ENCODE measurements at places on chromosomes 3 and 15.

DNA sequence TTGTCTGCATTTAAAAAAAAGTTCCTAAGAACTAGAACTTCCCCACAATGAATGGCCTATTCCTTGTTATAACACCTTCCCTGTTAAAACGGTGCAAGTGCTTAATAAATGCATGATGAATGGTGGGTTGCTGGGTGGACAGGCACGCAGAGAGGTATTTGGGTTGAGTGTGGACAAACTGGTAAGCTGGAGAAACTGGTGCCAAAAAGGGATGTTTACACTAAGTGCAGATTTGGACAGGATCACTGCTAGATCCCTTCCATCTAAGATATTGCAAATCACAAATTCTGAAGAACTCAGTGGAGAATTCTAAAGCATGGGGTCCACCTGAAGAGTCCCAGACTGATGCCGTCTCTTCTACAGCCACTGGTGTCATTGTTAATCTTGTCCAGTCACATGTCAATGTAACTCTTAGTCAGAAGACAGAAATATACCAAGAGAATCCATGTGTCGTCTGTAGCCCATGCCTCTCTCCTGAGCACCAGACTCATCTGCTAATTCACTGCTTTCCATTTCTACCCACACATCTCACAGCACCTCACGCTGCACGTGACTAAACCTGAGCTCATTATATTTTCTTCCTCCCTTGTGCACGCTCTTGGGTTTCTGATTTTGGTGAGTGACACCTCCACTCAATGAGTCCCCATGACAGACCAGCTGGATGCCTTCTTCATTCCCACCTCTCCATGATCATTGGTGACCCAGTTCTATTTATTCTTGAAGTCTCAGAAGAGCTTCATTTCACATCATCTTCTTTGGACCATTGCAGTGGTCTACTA lies 328.9 kb downstream of the THSD4 start:
- DNase-seq: no peak

DNA sequence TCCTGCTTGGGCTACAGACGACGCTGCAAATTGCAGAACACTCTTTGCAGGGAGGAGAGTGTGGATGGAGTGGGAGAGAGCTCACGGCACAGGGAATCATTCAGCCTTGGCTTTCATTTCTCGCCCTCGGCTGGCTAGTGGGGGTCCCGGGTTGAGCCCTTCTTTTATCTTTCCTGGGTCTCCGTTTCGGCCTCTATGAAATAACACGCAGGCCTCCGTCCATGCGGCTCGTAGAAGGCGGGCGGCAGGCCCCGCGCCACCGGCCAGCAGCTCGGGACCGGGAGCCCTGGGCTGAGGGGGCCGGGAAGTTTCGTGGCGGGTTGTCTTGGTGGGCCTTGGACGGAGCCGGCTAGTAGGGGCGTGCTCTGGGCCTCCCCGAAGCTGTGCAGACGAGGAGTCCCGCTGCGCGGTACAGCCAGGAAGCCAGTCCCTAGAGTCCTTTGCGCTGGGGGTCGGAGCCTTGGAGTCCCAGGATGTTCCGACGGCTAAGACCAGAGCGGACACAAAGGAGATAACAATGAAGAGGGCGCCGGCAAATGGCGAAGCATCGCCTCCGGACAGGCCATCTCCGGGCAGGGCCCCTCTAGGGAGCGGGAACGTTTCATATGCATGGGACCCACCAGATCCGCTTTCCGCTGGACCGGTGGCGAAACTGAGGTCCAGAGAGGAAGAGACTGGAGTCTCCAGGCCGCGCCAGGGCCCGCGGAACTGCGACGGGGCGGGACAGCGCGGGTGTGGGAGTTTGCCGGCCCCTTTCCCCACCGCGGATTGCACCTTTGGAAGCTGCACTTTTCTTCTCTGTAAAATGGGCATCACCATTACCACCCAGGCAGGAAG lies 4.3 kb downstream of the RNU6-1 start:
- no peak for DNase-seq

GRCh38 chr3:278300-279064 lies 81.9 kb downstream of the CHL1 start:
- no peak for DNase-seq

GRCh38 chr3:68893600-68894239 lies 38.6 kb downstream of the TAFA4 start:
- peak; percentile 2 for DNase-seq

GRCh38 chr3:16936676-16937230 lies 52.0 kb downstream of the PLCL2 start:
- no peak for DNase-seq

DNA sequence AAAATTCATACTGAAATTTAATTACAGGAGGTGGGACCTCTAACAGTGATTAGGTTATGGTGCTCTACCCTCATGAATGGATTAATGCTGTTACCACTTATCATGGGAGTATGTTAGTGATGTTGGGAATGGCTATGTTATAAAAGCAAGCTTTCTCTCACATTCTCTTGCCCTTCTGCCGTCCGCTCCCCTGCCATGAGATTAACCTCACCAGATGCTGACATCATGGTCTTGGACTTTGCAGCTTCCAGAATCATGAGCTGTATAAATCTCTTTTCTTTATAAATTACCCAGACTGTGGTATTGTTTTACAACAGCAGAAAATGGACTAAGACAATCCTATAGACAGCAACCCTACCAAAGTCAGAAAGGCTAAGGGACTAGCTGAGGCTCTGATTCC lies 884.8 kb downstream of the FHIT start:
- no peak for DNase-seq

- no peak for DNase-seq
These were observed 96.0 kb downstream of the MEGF11 start for GRCh38 chr15:66157507-66157906.

- no peak for DNase-seq
These were observed 64.8 kb upstream of the LPP start for GRCh38 chr3:188088948-188089685.

DNA sequence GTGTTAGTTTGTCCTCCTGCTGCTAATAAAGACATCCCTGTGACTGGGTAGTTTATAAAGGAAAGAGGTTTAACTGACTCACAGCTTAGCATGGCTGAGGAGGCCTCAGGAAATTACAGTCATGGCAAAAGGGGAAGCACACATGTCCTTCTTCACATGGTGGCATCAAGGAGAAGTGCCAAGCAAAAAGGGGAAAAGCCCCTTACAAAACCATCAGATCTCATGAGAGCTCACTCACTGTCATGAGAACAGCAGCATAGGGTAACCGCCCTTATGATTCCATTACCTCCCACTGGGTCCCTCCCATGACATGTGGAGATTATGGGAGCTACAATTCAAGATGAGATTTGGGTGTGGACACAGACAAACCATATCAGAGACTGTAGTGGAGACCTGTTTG lies 27.0 kb downstream of the TM2D3 start:
- no peak for DNase-seq

DNA sequence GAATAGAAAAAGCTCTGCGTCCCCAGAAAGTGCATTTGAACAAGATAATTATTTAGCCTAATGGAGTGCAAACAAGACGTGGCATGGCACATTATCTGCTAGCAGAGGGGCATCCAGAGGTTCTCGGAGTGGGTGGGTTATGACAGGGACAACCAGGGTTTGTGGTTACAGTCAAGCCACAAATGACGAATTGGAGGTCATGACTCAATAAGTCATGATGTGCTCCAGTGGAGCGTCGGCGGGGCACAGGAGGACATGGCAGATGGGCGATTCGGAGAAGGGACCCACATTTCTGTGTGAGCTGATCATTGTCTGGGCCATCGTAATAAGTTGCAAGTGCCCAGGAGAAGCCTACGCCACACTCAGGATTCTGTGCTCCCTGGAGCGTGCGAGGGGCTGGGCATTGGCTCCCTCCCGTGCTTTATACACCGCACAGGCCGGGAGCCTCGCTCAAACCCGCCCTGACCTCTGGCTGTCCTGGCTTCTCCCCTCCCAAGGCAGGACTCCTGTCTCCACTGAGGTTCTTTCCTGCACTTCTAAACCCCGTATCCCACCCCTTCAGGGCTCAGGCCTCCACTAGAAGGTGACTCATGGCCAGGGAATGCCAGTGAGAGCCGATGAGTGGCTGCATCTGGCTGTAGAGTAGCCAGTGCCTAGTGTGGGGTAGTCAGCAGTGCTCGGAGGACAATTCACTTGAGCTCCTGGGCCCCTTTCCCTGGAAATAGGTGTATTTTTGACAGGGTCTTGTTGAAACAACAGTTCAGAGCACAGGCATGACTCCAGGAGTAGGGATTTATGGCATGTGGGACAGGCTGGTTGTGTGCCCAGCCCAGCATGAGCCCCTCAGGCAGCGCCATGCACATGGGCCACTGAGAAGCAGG lies 67.4 kb downstream of the GRIP2 start:
- no peak for DNase-seq

DNA sequence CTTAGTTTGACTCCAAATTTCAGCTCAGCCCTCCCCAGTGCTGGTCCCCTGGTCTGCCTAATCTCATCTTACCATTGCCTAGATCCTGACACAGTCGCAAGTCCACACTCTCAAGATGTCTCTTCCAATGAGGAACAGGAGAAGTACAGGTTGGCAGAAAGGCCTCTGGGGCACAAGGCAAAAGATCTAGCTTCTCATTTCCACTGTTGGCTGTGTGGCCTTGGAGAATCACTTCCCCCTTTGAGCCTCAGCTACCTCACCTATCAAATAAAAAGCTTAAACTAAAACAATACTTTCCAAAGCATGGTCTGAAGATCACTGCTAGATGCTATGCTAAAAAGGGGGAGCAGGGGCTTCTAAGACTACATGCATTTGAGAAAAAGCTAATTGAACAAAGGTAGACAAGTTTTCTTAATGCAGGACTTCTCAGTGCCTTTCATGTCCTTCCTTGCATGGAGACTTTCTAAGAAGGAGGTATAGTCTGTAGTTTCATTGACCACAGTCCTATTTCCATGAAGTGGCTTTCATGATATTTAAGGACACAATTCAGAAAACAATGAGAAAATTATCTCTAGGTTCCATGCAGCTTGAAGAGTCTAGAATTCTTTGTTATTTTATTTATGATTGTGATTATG lies 118.0 kb upstream of the RAD18 start:
- DNase-seq: no peak

DNA sequence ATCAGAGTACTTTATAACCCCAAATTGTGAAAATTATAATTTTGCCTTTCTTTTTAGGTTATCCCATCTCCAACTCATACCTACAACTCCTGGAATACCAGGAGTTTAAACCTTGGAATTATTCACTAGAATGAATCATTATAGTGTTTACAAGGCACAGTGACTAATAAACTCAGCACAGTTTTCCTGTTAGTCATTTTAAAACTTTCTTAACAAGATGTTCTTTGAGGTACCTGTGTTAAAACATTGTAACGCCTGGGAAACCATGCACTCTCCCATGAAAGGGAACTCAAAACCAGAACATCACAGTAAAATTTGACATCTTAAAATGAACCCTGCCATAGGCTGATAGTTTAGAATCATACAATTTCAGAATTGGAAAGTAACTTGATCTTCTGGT lies 132.4 kb upstream of the OSTN start:
- DNase-seq: no peak

- DNase-seq: no peak
These were observed 333.8 kb downstream of the PDCD6IP start for GRCh38 chr3:34132069-34132692.

DNA sequence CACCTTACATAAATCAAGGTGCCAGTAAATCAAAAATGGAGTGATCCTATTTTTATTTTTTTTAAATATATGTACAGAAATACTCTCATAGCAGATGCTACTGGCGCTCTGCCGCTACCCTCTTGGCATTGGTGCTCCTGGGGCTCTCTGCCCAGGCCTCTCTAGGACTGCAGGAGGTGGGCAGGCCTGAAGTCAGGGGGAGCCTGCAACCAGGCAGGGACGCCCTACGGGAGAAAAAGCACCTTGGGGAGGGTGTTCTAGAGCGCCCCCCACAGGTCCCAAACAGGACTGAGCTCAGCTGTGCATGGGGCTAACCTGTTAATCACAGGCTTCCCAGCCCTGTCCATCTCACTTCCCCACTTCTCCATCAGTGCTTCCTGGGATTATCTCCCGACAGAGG lies 192.5 kb downstream of the SHQ1 start:
- DNase-seq: no peak

GRCh38 chr3:61919371-61919770 lies 358.0 kb downstream of the PTPRG start:
- no peak for DNase-seq

DNA sequence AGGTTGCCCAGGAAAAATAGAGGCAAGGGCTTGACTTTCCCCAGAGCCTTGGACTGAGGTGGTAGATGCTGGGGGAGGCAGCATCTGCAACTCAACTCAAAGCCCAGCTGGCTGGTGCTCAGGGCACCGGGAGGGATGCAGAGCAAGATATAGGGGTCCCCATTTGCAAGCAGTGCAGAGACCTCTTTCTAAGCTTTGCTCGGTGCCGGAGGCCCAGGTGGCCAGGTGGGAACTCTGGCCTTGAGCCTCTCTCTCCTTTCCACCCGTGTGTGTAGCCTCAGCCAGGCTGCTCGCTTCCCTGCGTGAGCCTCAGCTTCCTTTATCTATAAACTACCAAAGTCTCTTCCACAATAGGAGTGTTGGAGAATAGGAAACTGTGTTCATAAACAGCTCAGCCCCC lies 36.5 kb downstream of the SLC6A6 start:
- DNase-seq: no peak

- no peak for DNase-seq
These were observed 266.7 kb downstream of the SLCO3A1 start for GRCh38 chr15:92120094-92120795.

DNA sequence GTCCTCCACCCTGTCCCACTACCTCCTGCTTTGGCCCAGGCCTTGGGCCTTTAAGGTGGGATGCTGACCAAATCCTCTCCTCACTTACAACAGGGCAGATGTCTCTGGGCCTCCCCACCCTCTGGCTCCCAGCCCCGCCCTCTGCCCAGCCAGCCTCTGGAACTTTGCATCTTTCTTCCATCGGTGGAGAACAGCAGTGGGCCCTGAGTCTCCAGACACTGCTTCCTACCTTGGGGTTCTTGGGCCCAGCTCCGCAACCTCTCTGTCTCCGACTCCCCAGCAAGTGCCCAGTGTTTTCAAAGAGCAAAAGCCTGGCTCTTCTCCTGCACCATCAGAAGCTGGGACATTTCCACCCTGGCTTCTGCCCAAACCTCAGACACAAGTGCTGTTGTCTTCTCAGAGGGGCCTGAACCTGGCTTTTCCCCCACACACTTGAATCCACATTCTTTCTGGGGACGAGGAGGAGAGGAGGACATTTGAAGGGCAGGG lies 33.1 kb downstream of the MRAS start:
- no peak for DNase-seq

GRCh38 chr15:55574096-55574495 lies 14.0 kb downstream of the PYGO1 start:
- no peak for DNase-seq

DNA sequence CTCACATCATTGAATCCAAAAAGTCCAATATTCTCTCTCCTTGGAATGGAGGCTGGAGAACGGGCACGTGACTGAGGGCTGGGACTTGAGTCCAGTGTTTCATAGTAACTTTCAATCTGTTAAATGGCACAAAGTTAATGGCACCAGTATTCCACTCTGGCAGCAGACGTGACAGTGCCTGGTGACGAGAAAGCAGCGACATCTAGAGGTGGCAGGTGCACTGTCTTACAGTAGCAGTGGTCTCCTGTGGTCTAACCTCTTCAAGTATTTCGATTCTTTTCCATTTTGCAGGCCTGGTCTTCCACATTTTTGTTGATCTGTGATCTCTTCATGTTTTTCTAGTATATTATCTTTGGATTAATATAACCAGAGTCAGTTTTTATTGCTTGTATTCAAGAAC lies 107.1 kb downstream of the OXSM start:
- DNase-seq: peak; percentile 12

Measured in GM18507 (cell line).